Lower lobe of right lung (tissue), 2 donors: ENCODE measurements at places on chromosomes 4 and X. TPM values are rescaled to one million over a fixed set of nuclear protein-coding genes. Genes with fewer than 3 reads are reported as not detected.
A peak's percentile ranks its signal among the peaks of the same experiment; 100 is the strongest.

CD40LG gene
- 1.3 TPM for total RNA-seq

DNA sequence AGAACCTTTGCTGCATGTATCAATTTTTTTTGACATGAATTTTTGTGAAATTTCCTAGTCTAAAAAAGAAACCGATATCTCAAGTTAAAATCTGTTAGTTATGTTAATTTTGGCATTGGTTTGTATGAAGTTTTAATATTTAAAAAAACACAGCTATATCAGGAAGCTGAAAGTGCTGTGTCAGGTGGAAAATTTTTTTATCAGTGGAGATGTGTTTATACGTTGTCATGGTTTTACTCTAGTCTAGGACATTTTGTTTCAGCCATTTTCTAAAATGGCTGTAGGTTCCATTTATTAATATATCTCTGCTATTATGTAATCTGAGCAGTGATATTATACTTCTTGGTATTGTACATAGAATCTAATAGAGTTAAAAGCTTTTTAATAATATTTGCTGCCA is 34.2 kb downstream of the OCRL start:
- no peaks in the 10 kb centered on the region for H3K27me3 ChIP-seq
- H3K27ac ChIP-seq: no peak overlapping the region
- DNase-seq: no peak
- no peak overlapping the region for H3K4me3 ChIP-seq
- H3K4me1 ChIP-seq: no peaks in the 10 kb centered on the region

DNA sequence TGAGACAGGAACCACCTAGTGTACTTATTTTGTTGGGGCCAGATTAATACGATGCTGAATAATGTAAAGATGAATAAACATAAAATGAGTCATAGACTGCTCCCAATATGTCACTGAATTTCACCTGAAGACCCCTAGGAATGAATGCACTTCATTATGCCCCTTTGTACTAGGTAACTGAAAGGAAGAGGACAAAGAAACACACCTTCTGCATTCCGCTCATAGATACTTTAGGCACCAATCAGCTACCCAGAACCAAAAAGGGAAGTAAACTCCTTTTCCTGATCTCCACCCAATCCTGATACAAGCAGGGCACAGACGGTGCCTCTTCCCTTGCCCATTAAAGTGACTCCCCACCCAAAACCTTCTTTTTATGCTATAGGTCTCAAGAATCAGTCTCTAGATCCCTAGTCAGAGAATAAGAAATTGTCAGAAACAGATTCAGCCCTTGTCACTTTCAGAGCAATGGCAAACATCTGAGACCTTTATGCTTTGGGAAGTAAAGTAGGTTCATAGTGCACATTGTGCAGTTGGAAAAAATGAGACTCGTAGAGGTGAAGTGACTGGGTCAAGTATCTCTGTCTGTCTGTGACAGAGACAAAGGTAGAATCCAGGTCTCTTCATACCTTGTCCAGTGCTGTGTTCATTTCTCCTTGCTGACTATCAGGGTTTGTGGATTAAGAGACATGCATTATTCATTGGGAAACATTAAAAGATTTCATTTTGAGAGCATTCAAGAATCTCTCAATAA is 2.3 kb downstream of the GPR174 start:
- H3K27ac ChIP-seq: no peak overlapping the region
- no peaks in the 10 kb centered on the region for H3K27me3 ChIP-seq
- H3K4me1 ChIP-seq: no peaks in the 10 kb centered on the region
- H3K4me3 ChIP-seq: peak overlapping the region; percentile 19

PRPS2 gene
- 26.3 TPM for total RNA-seq

PRSS12 gene
- total RNA-seq: 8.5 TPM

GRCh38 chr4:173522160-173522950 is 7.7 kb downstream of the HAND2 start:
- no peak for DNase-seq
- no peak overlapping the region for H3K27ac ChIP-seq
- peaks cover 39% of the 10 kb centered on the region for H3K4me1 ChIP-seq
- H3K4me3 ChIP-seq: peak overlapping the region; percentile 35
- peaks cover 100% of the 10 kb centered on the region for H3K27me3 ChIP-seq
- no peaks in the 10 kb centered on the region for H3K36me3 ChIP-seq

DNA sequence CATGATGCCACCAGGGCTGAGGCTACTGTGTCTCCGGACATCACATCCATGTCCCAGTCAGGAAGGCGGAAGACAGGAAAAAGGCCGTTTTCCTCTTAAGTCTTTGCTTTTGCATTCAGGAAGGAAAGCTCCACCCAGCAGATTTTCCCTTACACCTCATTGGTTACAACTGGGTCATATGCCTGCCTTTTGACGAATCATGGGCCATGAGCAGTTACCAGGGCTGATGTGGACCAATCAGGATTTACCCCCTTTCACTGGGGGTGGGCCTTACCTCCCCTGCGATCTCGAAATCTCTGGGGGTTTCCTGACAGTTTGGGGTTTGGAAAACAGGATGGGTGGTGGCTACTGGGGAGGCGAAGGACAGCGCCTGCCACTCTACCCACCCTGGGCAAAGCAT is 52.5 kb upstream of the GRPEL1 start:
- no peak overlapping the region for H3K4me3 ChIP-seq
- no peaks in the 10 kb centered on the region for H3K36me3 ChIP-seq
- no peak overlapping the region for H3K27ac ChIP-seq

CT55 gene
- total RNA-seq: not detected

GRCh38 chrX:149286940-149287349 is 218.2 kb downstream of the IDS start:
- no peaks in the 10 kb centered on the region for H3K27me3 ChIP-seq
- H3K36me3 ChIP-seq: no peaks in the 10 kb centered on the region
- DNase-seq: no peak
- no peak overlapping the region for H3K4me3 ChIP-seq
- H3K27ac ChIP-seq: no peak overlapping the region
- no peaks in the 10 kb centered on the region for H3K4me1 ChIP-seq

GRCh38 chrX:114037515-114037914 is 546.4 kb upstream of the HTR2C start:
- H3K27me3 ChIP-seq: no peaks in the 10 kb centered on the region
- no peak overlapping the region for H3K27ac ChIP-seq
- no peaks in the 10 kb centered on the region for H3K36me3 ChIP-seq
- no peaks in the 10 kb centered on the region for H3K4me1 ChIP-seq

DNA sequence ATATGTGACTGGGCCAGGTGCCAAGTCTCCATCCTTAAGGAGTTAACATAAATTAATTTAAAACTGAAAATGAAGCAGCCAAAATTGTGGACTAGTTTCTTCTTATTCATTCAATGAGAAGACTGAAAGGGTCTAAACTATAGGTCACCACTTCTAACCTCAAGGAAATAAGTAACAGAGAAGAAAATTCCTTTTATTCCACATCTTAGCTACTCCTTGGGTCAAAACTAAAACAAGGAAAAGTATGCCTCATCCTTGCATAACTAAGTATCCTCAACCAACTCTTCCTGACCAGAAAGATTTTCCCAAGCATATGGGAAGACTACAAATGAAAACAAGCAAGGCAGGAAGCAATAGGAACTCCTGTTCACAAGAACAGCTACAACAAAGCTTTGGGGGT is 71.2 kb downstream of the ZNF827 start:
- H3K27ac ChIP-seq: no peak overlapping the region
- H3K4me1 ChIP-seq: no peaks in the 10 kb centered on the region
- no peaks in the 10 kb centered on the region for H3K27me3 ChIP-seq
- DNase-seq: no peak

HGFAC gene
- 1.0 TPM for total RNA-seq

DNA sequence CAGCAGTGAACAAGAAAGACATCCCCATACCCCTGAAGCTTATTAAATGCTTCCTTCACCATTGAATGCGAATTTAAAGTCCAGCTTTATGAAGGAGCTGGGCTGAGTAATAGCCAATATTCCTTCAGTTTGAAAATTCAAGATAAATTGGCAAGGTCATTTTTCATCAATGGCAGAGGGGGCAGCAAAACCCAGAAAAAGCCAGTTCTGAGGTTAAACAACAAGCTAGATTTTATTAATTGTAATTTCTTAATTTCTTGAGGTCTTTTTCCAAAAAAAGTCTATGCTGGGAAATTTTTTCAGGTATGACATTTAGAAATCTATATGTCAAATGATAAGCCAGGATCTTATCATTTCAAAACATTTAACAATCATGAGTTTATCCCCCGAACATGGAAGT is 808.9 kb downstream of the RPA4 start:
- H3K27ac ChIP-seq: no peak overlapping the region
- H3K27me3 ChIP-seq: no peaks in the 10 kb centered on the region
- DNase-seq: no peak

VCX3B gene
- total RNA-seq: not detected

DNA sequence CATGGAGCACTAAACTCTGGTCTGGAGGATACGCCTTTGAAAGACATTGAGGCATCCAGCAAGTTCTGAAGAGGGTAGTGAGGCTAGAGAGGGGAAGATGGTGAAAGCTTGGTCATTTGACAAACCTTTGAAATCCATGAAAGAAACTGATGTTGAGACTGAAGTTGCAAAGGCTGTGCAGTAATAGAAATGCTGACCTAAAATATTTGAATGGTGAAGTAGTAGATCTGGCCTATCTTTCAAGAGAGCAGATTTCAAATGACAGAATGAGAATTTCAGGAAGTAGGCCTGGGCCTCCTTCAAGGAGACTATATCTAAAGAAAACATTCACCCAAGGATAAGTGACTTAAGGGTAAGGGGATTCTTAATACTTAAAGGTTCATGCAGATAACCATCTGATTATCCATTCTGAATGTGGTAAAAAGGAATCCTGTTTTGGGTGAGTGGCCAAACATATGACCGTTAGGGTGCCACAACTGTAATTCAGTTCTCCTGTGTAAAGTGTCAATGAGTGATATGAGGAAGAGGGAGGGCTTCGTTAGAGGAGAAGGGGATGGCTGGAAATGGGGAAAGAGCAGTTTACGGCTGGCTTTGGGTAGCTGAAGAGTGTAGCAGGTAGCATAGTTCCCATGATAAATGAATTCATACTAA is 62.2 kb downstream of the AMELX start:
- H3K4me1 ChIP-seq: peaks cover 11% of the 10 kb centered on the region
- no peak for DNase-seq

- no peak overlapping the region for H3K27ac ChIP-seq
- H3K4me1 ChIP-seq: peaks cover 23% of the 10 kb centered on the region
- H3K4me3 ChIP-seq: no peak overlapping the region
- H3K27me3 ChIP-seq: no peaks in the 10 kb centered on the region
These were observed 18.4 kb downstream of the PLS3 start for GRCh38 chrX:115579327-115579726.

- H3K27ac ChIP-seq: no peak overlapping the region
- H3K27me3 ChIP-seq: no peaks in the 10 kb centered on the region
- H3K4me3 ChIP-seq: no peak overlapping the region
These were observed 547.0 kb upstream of the POU3F4 start for GRCh38 chrX:82961129-82961528.

GRCh38 chrX:96619588-96619987 is 65.1 kb upstream of the DIAPH2 start:
- H3K27me3 ChIP-seq: no peaks in the 10 kb centered on the region
- H3K4me1 ChIP-seq: no peaks in the 10 kb centered on the region
- H3K36me3 ChIP-seq: no peaks in the 10 kb centered on the region
- no peak overlapping the region for H3K27ac ChIP-seq
- DNase-seq: no peak
- no peak overlapping the region for H3K4me3 ChIP-seq

GRCh38 chr4:20859097-20859781 is 159.0 kb downstream of the PACRGL start:
- DNase-seq: no peak
- no peaks in the 10 kb centered on the region for H3K36me3 ChIP-seq
- no peak overlapping the region for H3K4me3 ChIP-seq
- H3K4me1 ChIP-seq: no peaks in the 10 kb centered on the region

GRCh38 chrX:49746306-49746705 is 50.5 kb upstream of the PAGE1 start:
- H3K4me3 ChIP-seq: no peak overlapping the region
- H3K4me1 ChIP-seq: no peaks in the 10 kb centered on the region
- H3K27me3 ChIP-seq: no peaks in the 10 kb centered on the region
- no peak for DNase-seq

GRCh38 chr4:21092531-21092930 is 392.3 kb downstream of the PACRGL start:
- H3K27me3 ChIP-seq: no peaks in the 10 kb centered on the region
- no peak for DNase-seq
- H3K4me3 ChIP-seq: no peak overlapping the region
- no peaks in the 10 kb centered on the region for H3K4me1 ChIP-seq

GRCh38 chr4:47213539-47213938 is 182.2 kb downstream of the GABRB1 start:
- H3K4me3 ChIP-seq: no peak overlapping the region
- H3K4me1 ChIP-seq: no peaks in the 10 kb centered on the region
- no peak for DNase-seq
- H3K36me3 ChIP-seq: no peaks in the 10 kb centered on the region
- no peaks in the 10 kb centered on the region for H3K27me3 ChIP-seq
- H3K27ac ChIP-seq: no peak overlapping the region

SH3RF1 gene
- 34.2 TPM for total RNA-seq

GRCh38 chr4:118087366-118087765 is 53.1 kb downstream of the NDST3 start:
- no peak for DNase-seq
- H3K4me3 ChIP-seq: no peak overlapping the region
- H3K27me3 ChIP-seq: no peaks in the 10 kb centered on the region
- no peaks in the 10 kb centered on the region for H3K4me1 ChIP-seq
- no peaks in the 10 kb centered on the region for H3K36me3 ChIP-seq

GRCh38 chrX:31237189-31237588 is 165.3 kb upstream of the FTHL17 start:
- no peaks in the 10 kb centered on the region for H3K36me3 ChIP-seq
- H3K4me1 ChIP-seq: no peaks in the 10 kb centered on the region
- H3K4me3 ChIP-seq: no peak overlapping the region
- no peaks in the 10 kb centered on the region for H3K27me3 ChIP-seq
- no peak for DNase-seq
- no peak overlapping the region for H3K27ac ChIP-seq

MAGEA6 gene
- total RNA-seq: not detected

GRCh38 chrX:44785652-44786051 is 58.2 kb upstream of the DUSP21 start:
- no peak for DNase-seq
- no peaks in the 10 kb centered on the region for H3K36me3 ChIP-seq
- no peaks in the 10 kb centered on the region for H3K27me3 ChIP-seq
- no peak overlapping the region for H3K4me3 ChIP-seq
- no peaks in the 10 kb centered on the region for H3K4me1 ChIP-seq

FRMPD4 gene
- 0.15 TPM for total RNA-seq

- H3K4me3 ChIP-seq: no peak overlapping the region
- no peaks in the 10 kb centered on the region for H3K4me1 ChIP-seq
- no peaks in the 10 kb centered on the region for H3K36me3 ChIP-seq
- no peak overlapping the region for H3K27ac ChIP-seq
- H3K27me3 ChIP-seq: no peaks in the 10 kb centered on the region
- DNase-seq: no peak
These were observed 66.0 kb upstream of the GEMIN8 start for GRCh38 chrX:14095702-14096101.

GRCh38 chrX:95893636-95894035 is 791.0 kb upstream of the DIAPH2 start:
- no peaks in the 10 kb centered on the region for H3K4me1 ChIP-seq
- H3K27me3 ChIP-seq: no peaks in the 10 kb centered on the region
- H3K27ac ChIP-seq: no peak overlapping the region
- no peak overlapping the region for H3K4me3 ChIP-seq

- no peak overlapping the region for H3K4me3 ChIP-seq
- no peak overlapping the region for H3K27ac ChIP-seq
- H3K36me3 ChIP-seq: no peaks in the 10 kb centered on the region
- DNase-seq: no peak
These were observed 18.8 kb upstream of the RPL34 start for GRCh38 chr4:108601532-108601931.

- no peak overlapping the region for H3K27ac ChIP-seq
- no peaks in the 10 kb centered on the region for H3K36me3 ChIP-seq
- H3K4me3 ChIP-seq: no peak overlapping the region
- DNase-seq: no peak
These were observed 402.2 kb upstream of the AADAT start for GRCh38 chr4:170491981-170492380.
